ENCODE measurements at places on chromosomes 11 and 22.
A peak's percentile ranks its signal among the peaks of the same experiment; 100 is the strongest.

DNA sequence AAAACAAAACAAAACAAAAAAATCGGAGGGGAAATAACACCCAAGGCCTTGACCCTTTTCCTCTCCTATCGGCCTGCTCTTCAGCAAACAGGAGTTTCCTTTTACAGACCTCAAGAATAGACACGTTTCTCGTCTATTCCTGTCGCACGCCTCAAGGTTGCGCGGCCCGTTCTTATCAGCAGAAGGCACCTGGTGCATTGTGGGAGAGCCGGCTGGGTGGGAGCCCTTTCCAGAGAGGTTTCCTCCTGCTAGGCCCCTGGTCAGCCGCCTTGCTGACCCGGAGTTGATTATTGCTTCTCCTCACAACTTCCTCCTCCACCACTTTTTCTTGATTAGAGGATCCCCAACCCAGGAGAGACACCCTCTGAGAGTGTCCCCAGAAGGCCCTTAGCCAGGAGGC lies 497.3 kb downstream of the MIAT start:
- H3K36me3 ChIP-seq = no peaks in the 10 kb centered on the region
- no peak for DNase-seq
- no peak overlapping the region for H3K4me3 ChIP-seq
- H3K27ac ChIP-seq = no peak overlapping the region
- H3K4me1 ChIP-seq = no peaks in the 10 kb centered on the region
- peaks cover 4% of the 10 kb centered on the region for H3K27me3 ChIP-seq

DNA sequence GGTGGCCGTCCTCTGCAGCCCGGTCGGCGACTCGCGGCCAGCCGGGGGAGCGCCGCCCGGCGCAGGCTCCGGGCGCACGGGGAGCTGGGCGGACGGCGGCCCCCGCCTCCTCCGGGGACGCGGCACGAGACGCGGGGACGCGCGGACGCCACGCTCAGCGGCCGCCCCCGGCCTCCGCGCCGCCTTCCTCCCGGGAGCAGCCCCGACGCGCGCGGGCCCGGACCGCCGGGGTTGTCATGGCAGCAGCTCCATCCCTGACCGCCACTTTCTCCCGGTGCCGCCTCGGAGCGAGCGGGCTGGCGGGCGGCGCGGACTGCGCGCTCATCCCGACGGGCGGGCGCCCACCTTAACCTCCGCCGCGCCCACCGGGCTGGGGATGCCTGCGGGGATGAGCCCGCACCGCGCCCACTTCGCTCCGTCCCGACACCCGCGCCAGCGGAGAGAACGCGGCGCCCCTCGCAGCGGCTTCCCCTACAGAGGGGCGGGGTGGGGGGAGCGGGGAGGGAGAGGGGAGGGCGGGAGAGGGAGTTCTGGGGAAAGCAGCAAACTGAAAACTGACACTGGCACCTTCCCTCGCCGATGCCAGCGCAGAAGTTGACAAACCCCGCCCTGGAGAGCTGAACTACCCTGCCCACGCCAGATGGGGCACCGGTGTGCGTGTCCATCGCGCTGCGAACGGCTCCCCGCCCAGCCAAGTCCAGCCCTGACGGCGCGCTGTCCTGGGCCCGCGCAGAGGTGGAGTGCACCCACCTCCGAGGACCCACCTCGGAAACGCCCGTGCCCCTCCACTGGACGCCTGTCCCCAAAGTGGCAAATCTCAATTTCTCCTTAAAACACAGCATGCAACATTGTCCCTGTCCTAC lies 588.4 kb downstream of the OPCML start:
- DNase-seq = no peak
- no peak overlapping the region for H3K4me3 ChIP-seq
- no peaks in the 10 kb centered on the region for H3K36me3 ChIP-seq
- no peak overlapping the region for H3K27ac ChIP-seq
- H3K4me1 ChIP-seq = no peaks in the 10 kb centered on the region
- H3K27me3 ChIP-seq = no peaks in the 10 kb centered on the region

DNA sequence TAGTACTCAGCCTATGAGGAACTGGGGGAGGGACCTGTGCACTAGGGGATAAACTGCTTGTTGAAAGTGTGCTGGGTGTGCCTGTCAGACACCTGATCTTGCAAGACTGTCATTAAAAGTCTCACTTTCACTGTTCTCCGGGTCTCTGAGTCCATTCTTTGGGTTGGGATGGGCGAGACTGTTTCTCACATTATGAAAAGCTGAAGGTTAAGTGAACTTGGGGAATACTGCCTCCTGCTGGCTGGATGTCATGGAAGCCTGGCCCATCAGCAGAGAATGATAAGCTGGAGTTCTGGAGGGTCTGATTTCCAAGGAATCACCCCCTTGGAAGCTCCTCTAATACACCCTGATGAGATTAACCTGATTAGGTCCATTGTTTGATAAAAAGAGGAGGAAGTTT lies 9.0 kb upstream of the VPREB1 start:
- no peaks in the 10 kb centered on the region for H3K27me3 ChIP-seq
- no peak overlapping the region for H3K4me3 ChIP-seq
- peak; percentile 6 for DNase-seq
- no peaks in the 10 kb centered on the region for H3K36me3 ChIP-seq
- no peaks in the 10 kb centered on the region for H3K4me1 ChIP-seq
- H3K27ac ChIP-seq = no peak overlapping the region

DNA sequence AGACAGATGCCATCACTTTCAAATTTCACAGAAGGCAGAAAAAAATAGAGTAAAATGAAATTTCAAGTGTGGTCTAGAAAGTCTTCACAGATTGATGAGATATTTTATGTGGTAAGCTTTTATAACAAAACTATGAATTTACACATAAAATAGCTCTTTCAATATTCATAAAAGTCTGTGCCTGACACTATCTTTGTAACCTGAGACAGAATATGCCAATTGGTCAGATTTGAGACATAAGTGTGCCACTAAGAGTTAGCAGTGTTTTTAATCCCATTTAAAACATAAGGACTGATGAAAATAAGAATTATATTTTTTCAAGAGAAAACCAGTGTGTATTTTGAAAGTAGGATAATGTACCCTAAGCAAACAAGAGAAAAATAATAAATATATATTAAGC lies 769.5 kb upstream of the LUZP2 start:
- H3K4me3 ChIP-seq = no peak overlapping the region
- DNase-seq = no peak
- H3K36me3 ChIP-seq = no peaks in the 10 kb centered on the region
- no peak overlapping the region for H3K27ac ChIP-seq

GRCh38 chr22:44459041-44459440 lies 39.0 kb downstream of the RTL6 start:
- H3K4me3 ChIP-seq = no peak overlapping the region
- no peak for DNase-seq
- no peaks in the 10 kb centered on the region for H3K27me3 ChIP-seq
- H3K27ac ChIP-seq = no peak overlapping the region
- H3K4me1 ChIP-seq = peaks cover 30% of the 10 kb centered on the region

DNA sequence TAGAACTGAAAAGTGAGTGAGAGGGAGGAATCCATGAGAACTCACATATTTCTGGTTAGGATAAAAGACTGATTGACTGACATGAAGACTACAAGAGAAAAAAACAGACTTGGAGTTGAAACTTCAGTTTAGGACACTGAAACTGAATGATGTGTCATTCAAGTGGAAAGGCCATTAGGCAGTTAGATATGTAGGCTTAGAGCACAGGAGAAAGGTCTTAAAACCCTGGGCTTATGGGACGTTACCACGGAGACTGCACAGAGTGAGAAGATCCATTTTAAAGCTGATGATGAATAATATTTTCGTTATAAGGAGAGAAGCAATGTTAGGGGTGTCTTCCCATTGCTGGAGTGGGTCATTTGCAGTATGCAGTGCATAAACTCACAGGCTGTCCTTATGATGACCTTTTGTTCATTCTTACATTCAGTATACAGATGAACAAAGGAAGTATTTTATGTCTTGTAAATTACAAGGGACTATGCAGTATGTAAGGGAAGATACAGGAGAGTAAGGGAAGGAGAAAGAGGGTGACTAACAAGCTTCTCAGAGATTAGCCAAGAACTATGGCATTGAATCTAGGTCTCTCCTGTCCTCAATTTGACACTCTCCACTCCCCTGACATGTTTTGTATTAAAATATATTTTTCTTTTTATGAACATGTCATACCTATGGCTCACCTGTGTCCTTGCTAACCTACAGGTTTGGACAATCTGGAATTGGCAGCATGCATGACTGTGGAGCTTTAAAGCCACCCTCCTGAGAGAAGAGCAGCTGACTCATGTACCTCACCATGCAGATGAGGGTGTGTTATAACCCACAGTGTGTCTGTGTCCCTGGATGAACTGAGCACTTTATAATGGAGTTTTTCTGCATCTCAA lies 63.7 kb downstream of the MAML2 start:
- no peak overlapping the region for H3K4me3 ChIP-seq
- H3K4me1 ChIP-seq = peaks cover 6% of the 10 kb centered on the region
- no peak overlapping the region for H3K27ac ChIP-seq
- H3K27me3 ChIP-seq = no peaks in the 10 kb centered on the region
- DNase-seq = no peak

DNA sequence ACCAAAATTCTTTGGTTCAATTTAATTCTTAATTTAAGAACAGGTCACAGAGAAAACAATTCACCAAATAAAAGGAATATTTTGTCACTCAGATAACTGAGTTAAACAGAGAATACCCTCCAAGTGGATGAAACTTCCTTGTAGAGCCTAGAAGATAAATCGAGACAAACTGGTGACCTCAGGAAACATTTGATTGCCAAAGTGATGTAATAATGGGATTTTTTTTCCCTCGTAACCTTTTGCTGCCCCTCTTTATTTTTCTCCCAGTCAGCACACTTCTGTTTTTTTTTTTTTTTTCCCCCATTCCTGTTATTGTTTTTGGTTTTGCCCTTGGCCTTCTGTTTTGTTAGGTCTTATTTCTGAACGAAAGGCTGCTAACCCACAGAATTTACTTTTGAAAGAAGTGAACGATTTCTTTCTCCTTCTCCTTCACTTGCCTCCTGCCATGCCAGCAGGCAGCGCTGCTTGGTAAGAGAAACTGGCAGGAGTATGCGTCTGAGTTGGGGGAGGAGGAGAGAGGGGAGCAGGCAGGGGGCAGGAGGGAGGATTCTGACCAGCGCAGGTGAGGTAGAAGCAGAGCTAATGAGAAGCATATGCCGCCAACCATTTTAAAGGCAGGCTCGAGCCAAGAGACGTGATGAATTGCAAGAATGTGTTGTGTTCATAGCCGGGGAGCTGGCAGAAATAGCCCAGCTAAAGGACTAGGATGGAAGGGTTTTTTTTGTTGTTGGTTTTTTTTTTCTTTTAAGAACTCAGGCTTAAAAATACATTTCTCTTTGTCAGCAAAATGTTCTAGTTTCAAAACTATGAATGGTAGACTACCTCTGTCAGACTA lies 121.9 kb upstream of the MTMR2 start:
- H3K36me3 ChIP-seq = no peaks in the 10 kb centered on the region
- H3K4me3 ChIP-seq = no peak overlapping the region
- H3K27ac ChIP-seq = no peak overlapping the region

- no peak overlapping the region for H3K4me3 ChIP-seq
- DNase-seq = no peak
- no peaks in the 10 kb centered on the region for H3K27me3 ChIP-seq
- H3K4me1 ChIP-seq = no peaks in the 10 kb centered on the region
- no peaks in the 10 kb centered on the region for H3K36me3 ChIP-seq
- H3K27ac ChIP-seq = no peak overlapping the region
These were observed 33.4 kb upstream of the APOL5 start for GRCh38 chr22:35684270-35684700.

DNA sequence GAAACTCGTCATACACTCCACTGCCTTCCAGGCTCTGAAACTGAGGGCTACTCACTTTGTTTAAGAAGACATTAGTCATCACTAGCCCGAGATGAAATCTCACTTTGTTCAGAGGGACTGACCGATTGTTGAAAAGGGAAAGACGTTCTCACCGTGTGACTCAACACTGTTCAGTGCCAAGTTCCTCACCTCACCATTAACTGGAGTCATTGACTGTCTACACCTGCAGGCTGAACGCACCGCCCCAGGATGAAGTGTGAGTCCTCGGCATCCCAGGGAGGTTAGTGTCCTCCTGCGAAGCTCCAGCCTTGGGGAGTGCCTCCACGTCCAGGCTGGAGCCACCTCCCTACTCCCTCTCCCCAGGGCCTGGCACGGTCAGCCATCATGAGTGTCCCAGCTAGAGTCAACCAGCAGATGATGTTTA lies 30.4 kb downstream of the FADD start:
- no peaks in the 10 kb centered on the region for H3K4me1 ChIP-seq
- H3K27ac ChIP-seq = no peak overlapping the region
- no peak for DNase-seq
- no peak overlapping the region for H3K4me3 ChIP-seq

GRCh38 chr22:37377927-37378326 lies 49.4 kb downstream of the ELFN2 start:
- H3K27ac ChIP-seq = no peak overlapping the region
- H3K36me3 ChIP-seq = no peaks in the 10 kb centered on the region
- no peak for DNase-seq
- H3K4me1 ChIP-seq = no peaks in the 10 kb centered on the region

DNA sequence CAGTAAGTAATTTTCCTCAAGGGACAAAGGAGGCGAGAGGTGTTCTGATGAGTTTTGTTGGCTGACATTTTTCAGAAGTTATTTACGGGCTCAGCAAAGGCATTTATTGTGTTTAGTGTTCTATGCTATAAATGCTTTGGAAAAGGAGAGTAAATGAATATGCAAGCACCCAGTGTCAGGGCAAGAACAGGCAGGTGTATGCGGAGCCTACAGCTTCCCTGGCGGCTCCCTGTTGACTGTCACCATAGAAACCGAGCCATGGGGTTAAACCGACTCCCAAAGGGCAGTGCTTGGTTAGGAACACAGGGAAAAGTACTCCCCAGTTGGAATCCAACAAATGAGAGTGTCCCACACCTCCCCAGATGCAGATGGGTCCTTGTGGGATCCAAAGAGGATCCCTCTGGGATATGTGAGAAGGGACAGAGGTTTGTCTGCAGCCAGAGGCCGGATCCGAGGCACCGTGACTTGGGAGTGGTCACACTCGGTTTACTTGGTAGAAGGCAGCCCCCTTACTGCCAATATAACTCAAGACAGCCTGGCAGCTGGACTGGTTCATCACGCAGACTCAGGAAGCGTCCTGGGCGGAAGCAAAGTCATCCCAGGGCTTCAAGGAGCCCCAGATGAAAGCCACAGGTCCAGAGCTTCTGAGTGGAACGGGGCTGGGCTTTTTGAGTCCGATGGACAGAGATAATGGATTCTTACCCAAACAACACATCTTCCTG lies 329.7 kb downstream of the CTTN start:
- H3K36me3 ChIP-seq = no peaks in the 10 kb centered on the region
- H3K27me3 ChIP-seq = no peaks in the 10 kb centered on the region
- no peak for DNase-seq
- H3K4me3 ChIP-seq = no peak overlapping the region
- no peaks in the 10 kb centered on the region for H3K4me1 ChIP-seq
- H3K27ac ChIP-seq = no peak overlapping the region

GRCh38 chr11:2215561-2216399 lies 44.2 kb upstream of the TH start:
- no peaks in the 10 kb centered on the region for H3K36me3 ChIP-seq
- H3K27me3 ChIP-seq = no peaks in the 10 kb centered on the region
- H3K27ac ChIP-seq = no peak overlapping the region
- no peak overlapping the region for H3K4me3 ChIP-seq
- DNase-seq = no peak
- peaks cover 6% of the 10 kb centered on the region for H3K4me1 ChIP-seq

GRCh38 chr11:126423743-126424142 lies 68.3 kb downstream of the ST3GAL4 start:
- no peak for DNase-seq
- H3K27ac ChIP-seq = no peak overlapping the region
- H3K36me3 ChIP-seq = no peaks in the 10 kb centered on the region
- no peak overlapping the region for H3K4me3 ChIP-seq
